NCI-H345 (cell line): ENCODE measurements at places on chromosomes 1 and 21.

- DNase-seq, result no peak
Measured at GRCh38 chr1:205896351-205896750, 46.4 kb upstream of the PM20D1 start.

- no peak for DNase-seq
Measured at GRCh38 chr1:187744665-187745064, 915.9 kb downstream of the PLA2G4A start.

DNA sequence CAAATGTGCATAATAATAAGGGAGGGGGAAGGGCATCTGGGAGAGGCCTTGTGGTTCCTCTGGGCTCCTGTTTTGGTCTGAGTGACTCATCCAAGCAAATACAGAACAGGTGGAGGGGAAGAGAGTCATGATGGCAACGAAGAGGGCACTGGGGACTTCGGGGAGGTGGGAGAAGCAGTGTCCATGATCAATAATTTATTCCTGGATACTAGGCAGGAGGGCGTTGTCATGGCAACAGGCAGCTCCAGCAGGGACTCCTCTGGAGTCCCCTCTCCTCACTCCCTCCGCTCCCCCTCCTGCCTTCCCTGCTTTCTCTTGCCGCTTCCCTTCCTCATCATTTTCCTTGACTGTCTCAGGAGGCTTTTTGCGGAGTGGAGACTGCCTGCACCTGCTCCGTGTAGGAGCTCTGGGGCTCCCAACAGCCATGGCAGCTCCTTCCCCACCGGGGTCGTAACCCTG lies 12.3 kb upstream of the NFASC start:
- DNase-seq, result peak; percentile 54

DNA sequence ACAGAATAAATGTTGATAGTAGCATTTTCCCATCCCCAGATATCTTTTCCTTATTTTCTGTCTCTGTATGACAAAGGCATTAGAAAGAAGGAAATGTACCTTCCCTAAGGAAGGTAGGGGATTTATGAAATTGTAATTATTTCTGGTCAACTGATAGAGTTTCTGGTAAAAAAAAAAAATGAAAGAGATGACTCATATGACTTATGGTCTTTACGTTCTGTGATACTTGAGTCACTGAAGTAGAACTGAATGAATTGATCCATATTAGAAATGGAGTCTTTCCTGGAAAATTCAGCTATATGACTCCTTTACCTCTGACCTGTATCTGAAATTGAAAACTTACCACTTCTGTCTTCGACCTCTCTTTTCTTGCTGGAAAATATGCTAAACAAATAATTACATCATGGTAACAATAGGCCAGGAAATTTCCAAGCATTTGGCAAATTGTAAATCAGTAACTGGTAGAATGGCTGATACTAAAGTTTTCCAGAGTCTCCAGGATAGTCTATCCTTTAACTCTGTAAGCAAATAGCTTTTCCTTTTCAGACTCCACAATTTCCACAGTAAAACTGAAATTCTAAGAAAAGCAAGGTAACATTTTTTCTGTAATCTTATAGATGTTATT lies 364.3 kb upstream of the PTBP2 start:
- no peak for DNase-seq

DNA sequence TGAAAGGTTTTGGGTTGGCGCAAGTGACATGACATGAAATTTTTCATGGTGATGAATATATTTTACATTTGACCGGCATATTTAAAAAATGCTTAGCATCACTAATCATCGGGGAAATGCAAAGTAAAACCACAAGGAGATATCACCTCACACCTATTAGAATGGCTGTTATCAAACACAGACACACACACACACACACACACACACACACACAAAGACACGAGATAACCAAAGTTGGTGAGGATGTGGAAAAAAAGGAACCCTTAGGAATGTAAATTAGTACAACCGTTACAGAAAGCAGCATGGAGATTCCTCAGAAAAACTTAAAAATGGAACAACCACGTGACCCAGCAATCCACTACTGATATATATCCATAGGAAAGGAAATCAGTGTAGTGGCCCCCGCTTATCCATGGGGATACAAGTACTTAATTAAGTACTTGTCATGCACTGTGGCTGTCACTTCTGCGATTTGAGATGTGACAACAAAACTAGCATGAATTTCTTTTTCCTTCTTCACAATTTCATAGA lies 15.9 kb upstream of the PRELP start:
- DNase-seq, result no peak

DNA sequence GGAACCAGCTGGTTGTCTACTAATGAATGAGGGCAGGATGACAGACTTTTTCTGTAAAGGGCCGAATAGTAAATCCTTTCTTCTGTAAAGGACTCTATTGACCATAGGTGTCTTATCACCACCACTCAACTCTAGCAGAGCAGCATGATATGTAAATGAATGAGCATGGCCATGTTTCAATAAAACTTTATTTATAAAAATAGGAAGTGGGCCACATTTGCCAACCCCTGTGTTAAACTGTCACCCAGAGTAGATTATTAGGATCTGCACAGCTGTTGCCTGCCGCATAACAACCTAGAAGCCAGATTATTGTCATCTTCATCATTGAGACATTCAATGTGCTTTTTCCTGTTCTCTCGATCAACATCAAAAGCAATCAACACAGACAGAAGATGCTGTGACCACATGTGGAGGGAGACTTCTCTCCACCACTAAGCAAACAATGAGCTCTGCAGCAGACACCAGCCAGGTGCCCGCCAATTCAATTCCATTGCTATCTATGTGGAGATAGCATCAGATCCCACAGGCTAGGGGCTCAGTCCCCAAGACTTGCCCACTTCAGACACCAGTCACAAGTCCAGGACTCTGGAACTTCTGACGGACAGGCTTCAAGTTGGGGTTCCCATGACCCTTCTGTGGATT lies 6.8 kb upstream of the EFHD2 start:
- peak; percentile 61 for DNase-seq

- no peak for DNase-seq
Measured at GRCh38 chr21:43654806-43655489, 4.3 kb downstream of the HSF2BP start.

GRCh38 chr1:160795951-160796383 lies at the start of gene LY9:
Gene LY9 (plus strand): TSS chr1:160796174. CDS start chr1:160796188, 14 bp downstream.
- DNase-seq, result no peak

DNA sequence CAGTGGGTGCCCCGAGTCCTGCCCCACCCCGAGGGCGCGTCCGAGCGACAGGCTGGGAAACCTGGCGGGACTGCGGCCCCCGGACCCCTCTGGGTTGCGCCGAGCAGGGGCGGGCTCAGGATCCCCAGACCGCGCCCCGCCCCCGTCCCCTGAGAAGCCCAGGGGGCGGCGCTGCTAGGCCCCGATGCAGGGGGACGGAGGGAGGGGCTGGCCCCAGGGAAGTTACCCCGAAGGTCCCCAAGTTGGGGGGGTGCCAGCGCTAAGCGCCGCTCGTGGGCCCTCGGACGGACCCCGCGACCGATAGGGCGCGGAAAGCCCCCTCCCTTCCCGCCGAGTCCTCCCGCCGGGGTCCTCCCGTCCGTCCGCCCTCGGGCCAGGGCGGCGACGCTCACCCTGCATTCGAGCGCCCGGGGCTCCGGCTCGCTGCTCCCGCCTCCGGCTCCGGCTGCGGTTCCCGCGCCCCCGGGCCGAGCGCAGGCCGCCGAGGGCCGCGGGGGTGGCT lies 414 bp downstream of the GPR153 start:
- peak; percentile 39 for DNase-seq

- DNase-seq, result peak; percentile 79
Measured at GRCh38 chr1:186680245-186681061, at the start of gene PTGS2. Gene PTGS2 (minus strand): TSS chr1:186680423. CDS start chr1:186680290, 133 bp downstream.

- DNase-seq, result no peak
Measured at GRCh38 chr1:165397944-165398343, 41.4 kb upstream of the LMX1A start.

GRCh38 chr1:169078163-169078883 lies 28.2 kb upstream of the ATP1B1 start:
- no peak for DNase-seq

GRCh38 chr1:40763742-40764532 lies 19.6 kb upstream of the KCNQ4 start:
- DNase-seq, result no peak

DNA sequence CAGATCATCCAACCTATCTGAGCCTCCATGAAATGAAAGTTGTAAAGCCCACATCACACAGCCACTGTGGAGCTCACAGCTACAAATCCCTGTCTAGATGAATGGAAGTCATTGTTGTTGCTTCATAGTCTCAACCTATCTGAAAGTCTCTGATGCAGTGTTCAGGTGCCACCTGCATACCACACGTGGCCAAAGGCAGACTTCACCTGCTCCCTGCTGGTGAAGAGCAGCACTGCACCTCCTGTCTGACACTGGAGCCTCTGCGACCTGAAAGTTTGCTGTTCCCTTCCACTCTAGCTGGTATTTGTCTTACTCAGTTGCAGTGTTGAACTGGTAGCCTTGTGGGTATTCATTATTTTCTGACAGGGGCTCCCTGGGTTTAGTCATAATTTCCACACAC lies 18.4 kb downstream of the LORICRIN start:
- DNase-seq, result peak; percentile 66

- DNase-seq, result peak; percentile 9
Measured at GRCh38 chr1:212062832-212063438, 27.4 kb downstream of the DTL start.

GRCh38 chr1:85199667-85200462 lies 951 bp downstream of the SYDE2 start:
- DNase-seq, result no peak
